ENCODE measurements at places on chromosomes 11 and 22.

GRCh38 chr22:45136594-45136993 is 27.1 kb upstream of the NUP50 start:
- DNase-seq, result no peak
- H3K4me1 ChIP-seq, result peaks cover 5% of the 10 kb centered on the region
- peaks cover 17% of the 10 kb centered on the region for H3K36me3 ChIP-seq
- no peaks in the 10 kb centered on the region for H3K27me3 ChIP-seq
- no peak overlapping the region for H3K27ac ChIP-seq

DNA sequence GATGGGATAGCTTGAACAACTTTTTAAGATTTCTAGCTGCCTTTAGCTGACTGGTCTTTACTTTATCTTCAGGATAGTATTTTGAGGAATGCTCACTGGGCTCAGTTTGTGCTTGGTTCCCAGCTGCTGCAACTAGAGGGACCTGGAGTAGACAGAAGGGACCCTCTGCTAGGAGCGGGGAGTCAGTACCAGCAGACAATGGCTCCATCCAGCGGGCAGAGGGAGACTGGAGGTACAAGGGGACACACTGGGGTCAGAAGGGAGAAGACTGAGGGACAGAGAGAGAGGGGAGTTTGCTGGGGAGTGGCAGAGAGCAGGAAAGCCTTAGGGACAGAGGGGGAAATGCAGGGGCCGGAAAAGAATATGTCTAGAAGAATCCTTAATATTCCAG is 22.0 kb upstream of the ACER3 start:
- DNase-seq, result no peak
- H3K4me1 ChIP-seq, result no peaks in the 10 kb centered on the region
- no peaks in the 10 kb centered on the region for H3K36me3 ChIP-seq
- no peak overlapping the region for H3K4me3 ChIP-seq
- H3K27me3 ChIP-seq, result no peaks in the 10 kb centered on the region

GRCh38 chr22:28023036-28023435 is 104.0 kb upstream of the PITPNB start:
- DNase-seq, result no peak
- H3K27me3 ChIP-seq, result no peaks in the 10 kb centered on the region
- H3K27ac ChIP-seq, result no peak overlapping the region
- no peaks in the 10 kb centered on the region for H3K36me3 ChIP-seq

- H3K4me3 ChIP-seq, result no peak overlapping the region
- H3K36me3 ChIP-seq, result no peaks in the 10 kb centered on the region
- H3K27me3 ChIP-seq, result no peaks in the 10 kb centered on the region
- DNase-seq, result peak; percentile 64
- H3K4me1 ChIP-seq, result peaks cover 38% of the 10 kb centered on the region
Measured at GRCh38 chr11:118609380-118610224, 2.2 kb downstream of the PHLDB1 start.

- H3K4me1 ChIP-seq, result peaks cover 27% of the 10 kb centered on the region
- no peak overlapping the region for H3K27ac ChIP-seq
- DNase-seq, result no peak
- H3K27me3 ChIP-seq, result peaks cover 6% of the 10 kb centered on the region
- H3K36me3 ChIP-seq, result no peaks in the 10 kb centered on the region
- H3K4me3 ChIP-seq, result no peak overlapping the region
Measured at GRCh38 chr11:1728301-1728700, 22.1 kb downstream of the IFITM10 start.

DNA sequence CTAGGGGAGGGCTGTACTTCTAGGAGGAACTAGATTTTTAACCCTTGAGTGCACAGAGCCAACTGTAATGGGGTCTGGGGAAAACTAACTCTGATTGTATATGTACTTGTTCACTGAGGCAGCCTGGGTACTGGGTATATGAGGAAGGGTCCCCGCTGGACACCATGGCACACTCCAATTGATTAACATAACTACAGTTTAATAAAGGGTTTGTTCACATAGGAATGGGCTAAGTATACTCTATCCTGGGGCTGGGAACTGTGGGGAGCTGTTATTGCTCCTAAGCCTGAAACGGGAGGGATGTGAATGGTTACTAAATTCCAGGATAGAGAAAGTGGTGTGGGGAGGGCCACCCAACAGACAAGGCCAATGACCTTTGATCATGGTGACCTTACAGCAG is 67.6 kb downstream of the PARVA start:
- no peak overlapping the region for H3K4me3 ChIP-seq
- H3K27me3 ChIP-seq, result no peaks in the 10 kb centered on the region
- H3K36me3 ChIP-seq, result no peaks in the 10 kb centered on the region

- no peak overlapping the region for H3K4me3 ChIP-seq
- no peak for DNase-seq
- no peaks in the 10 kb centered on the region for H3K27me3 ChIP-seq
Measured at GRCh38 chr22:43399338-43399979, 12.4 kb upstream of the MPPED1 start.

- H3K36me3 ChIP-seq, result no peaks in the 10 kb centered on the region
- DNase-seq, result no peak
- H3K4me3 ChIP-seq, result no peak overlapping the region
- H3K27ac ChIP-seq, result peak overlapping the region; percentile 14
- no peaks in the 10 kb centered on the region for H3K27me3 ChIP-seq
Measured at GRCh38 chr11:103904324-103904667, 132.1 kb upstream of the DDI1 start.

- no peak overlapping the region for H3K27ac ChIP-seq
- no peak for DNase-seq
- no peaks in the 10 kb centered on the region for H3K27me3 ChIP-seq
- no peaks in the 10 kb centered on the region for H3K36me3 ChIP-seq
Measured at GRCh38 chr11:109507331-109507730, 85.3 kb downstream of the C11orf87 start.

DNA sequence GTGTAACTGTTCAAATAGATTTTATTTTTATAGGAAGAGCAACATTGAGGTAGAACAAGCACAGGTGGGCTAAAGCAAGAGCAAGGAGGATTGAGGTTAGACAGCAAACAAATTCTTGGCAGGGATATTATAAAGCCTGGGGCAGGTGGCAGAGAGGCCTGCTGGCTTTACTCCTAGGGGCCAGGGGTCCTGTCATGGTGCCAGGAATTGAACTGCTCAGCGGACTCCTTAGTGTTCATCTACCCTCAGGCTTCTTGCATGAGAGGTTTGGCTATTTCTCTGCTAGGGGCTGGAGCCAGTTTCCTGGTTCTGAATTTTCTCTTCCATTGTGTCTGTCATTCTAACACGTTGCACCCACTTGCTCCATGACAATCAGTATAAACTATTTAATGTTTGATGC is 217.2 kb upstream of the NCAM1 start:
- no peaks in the 10 kb centered on the region for H3K27me3 ChIP-seq
- no peaks in the 10 kb centered on the region for H3K4me1 ChIP-seq

GRCh38 chr11:15557457-15558230 is 442.9 kb downstream of the INSC start:
- no peak for DNase-seq
- no peaks in the 10 kb centered on the region for H3K36me3 ChIP-seq
- H3K27ac ChIP-seq, result no peak overlapping the region
- H3K4me3 ChIP-seq, result no peak overlapping the region
- H3K4me1 ChIP-seq, result no peaks in the 10 kb centered on the region

- no peak overlapping the region for H3K4me3 ChIP-seq
- DNase-seq, result no peak
- no peaks in the 10 kb centered on the region for H3K27me3 ChIP-seq
- no peak overlapping the region for H3K27ac ChIP-seq
Measured at GRCh38 chr22:27244328-27244727, 557.2 kb downstream of the MN1 start.

DNA sequence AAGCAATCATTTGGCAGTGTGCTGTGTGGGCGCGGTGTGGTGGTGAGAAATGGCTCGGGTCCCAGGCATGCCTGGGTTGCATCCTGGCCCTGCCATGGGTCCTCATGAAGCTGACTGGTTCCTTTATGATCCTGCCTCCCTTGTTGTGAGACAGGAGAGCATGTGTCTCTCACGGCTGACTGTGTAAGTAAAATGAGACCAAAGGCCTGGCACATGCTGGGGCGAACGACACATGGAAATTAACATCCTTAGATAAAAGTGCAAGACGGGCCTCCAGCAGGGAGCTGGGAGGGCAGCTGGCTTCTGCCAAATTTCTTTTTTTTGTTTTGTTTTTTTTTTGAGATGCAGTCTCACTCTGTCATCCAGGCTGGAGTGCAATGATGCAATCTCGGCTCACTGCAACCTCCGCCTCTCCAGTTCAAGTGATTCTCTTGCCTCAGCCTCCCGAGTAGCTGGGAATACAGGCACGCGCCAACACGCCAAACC is 9.4 kb upstream of the FBLN1 start:
- DNase-seq, result no peak
- H3K27ac ChIP-seq, result no peak overlapping the region
- H3K36me3 ChIP-seq, result no peaks in the 10 kb centered on the region

DNA sequence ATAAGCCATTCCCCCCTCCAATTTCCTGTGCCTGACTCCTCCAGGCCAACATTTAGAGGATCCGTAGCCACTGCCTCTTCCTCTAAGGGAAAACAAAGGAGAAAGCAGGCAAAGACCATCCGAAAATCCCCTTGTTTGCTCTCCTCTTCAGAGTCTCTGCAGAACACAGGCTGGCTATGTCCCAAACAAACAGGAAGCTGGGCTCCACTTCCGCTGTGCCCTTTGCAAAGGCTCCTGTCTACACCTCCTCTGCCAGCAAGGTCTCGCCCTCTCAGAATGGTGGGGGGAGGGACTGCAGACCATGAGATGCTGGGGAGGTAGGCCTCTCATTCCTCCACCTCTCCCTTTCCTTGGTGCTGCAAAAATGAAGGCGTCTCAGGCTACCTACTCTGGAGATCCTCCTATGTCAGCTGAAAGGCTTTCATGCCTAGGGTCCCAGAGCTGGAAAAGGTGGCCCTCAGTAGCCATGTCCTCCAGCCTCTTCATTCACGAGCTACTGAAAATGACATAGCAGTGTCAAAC is 596.2 kb downstream of the BUD13 start:
- no peak overlapping the region for H3K27ac ChIP-seq
- DNase-seq, result no peak
- no peaks in the 10 kb centered on the region for H3K27me3 ChIP-seq
- H3K4me3 ChIP-seq, result no peak overlapping the region
- no peaks in the 10 kb centered on the region for H3K36me3 ChIP-seq
- no peaks in the 10 kb centered on the region for H3K4me1 ChIP-seq

DNA sequence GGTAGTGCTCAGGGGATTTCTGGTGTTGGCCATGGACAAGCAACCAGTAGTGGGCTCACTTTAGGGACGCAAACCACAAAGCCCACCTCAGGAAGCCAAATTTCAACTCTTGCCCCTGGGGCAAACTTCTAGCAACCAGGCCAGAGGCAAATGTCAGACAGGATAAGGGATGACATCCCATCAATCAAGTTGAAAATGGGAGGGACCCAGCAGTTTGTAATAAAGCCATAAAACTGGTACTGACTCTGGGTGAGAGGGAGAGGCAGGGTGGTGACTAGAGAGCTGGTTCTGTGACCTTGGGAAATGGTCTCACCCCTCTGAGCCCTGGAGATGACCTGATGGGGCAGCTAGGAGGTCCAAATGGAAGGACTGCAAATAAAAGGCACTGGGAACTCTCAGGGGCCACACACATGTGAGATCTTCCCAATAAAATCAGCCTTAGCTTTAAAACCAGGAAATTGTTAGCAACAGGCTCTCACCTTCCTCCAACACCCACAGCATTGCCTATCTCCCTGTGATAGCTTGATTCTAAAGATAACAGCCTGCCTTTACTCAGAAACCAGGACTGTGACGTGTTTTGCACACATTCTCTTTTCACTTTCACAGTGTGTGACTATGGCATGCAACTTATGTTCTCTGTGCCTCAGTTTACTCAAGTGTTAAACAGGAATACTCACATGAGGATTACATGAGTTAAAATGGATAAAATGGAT is 6.4 kb upstream of the TBC1D10A start:
- H3K4me3 ChIP-seq, result no peak overlapping the region
- no peaks in the 10 kb centered on the region for H3K4me1 ChIP-seq
- H3K27me3 ChIP-seq, result no peaks in the 10 kb centered on the region
- H3K27ac ChIP-seq, result no peak overlapping the region
- peaks cover 3% of the 10 kb centered on the region for H3K36me3 ChIP-seq

DNA sequence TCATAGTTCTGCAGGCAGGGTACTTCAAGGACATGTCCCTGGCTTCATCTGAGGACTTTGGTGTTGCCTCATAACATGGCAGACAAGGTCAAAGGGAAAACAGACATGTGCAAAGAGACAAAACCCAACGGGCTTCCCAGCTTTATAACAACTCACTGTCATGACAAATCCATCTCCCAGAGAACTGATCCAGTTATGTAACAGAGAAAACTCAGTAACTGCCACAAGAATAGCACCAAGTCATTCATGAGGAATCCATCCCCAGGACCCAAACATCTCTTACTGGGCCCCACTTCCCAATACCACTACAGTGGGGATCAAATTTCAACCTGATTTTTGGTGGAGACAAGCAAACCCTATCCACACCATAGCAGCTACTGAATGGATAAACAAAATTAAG is 13.0 kb downstream of the OR52N4 start:
- no peak overlapping the region for H3K4me3 ChIP-seq
- H3K36me3 ChIP-seq, result no peaks in the 10 kb centered on the region
- no peaks in the 10 kb centered on the region for H3K27me3 ChIP-seq
- H3K27ac ChIP-seq, result no peak overlapping the region

DNA sequence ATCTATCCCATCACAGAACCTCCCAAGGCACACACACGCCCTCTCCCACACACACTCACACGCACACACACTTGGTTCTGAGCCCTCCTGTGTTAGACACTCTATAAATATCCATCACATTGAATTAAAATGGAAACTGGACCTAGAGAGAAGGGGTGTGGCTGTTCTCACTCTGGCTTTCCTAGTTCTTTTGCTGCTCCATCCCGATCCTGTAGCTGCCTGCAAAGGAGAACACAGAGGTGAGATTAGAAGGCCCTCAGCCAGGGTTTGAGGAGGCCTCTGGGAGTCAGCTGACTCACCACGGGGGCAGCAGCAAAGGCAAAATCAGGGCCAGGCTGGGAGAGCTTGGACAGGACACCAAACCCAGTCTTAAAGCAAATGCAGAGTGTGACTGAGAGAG is 192.3 kb upstream of the CADM1 start:
- H3K4me1 ChIP-seq, result no peaks in the 10 kb centered on the region
- no peaks in the 10 kb centered on the region for H3K36me3 ChIP-seq
- DNase-seq, result no peak
- H3K4me3 ChIP-seq, result no peak overlapping the region

GRCh38 chr11:79809487-79809886 is 368.7 kb upstream of the TENM4 start:
- no peak overlapping the region for H3K27ac ChIP-seq
- no peaks in the 10 kb centered on the region for H3K27me3 ChIP-seq
- H3K4me3 ChIP-seq, result no peak overlapping the region
- no peaks in the 10 kb centered on the region for H3K36me3 ChIP-seq
- H3K4me1 ChIP-seq, result no peaks in the 10 kb centered on the region
- DNase-seq, result no peak

DNA sequence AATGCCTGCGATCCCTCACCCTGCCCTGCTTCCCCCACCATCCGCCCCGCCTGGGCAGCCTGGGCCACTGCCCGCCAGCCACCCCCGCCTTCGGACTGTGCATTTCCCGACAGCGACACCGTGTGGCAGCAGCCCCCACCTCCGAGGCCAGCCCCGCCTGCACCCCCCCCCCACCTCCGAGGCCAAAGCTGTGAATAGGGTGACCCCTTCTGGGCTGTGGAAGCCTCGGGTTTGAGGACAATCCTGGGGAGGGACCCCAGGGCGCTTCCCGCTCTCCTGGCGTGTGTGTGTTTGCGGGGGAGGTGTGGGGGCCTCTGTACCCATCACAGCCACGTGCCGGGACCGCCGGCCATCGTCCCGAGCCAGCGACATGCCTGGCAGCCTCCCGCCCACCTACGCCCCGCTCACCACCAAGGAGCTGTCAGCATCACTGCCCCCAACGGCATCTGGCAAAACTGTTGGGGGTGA is 33.8 kb upstream of the PPARA start:
- no peak overlapping the region for H3K27ac ChIP-seq
- no peaks in the 10 kb centered on the region for H3K4me1 ChIP-seq
- DNase-seq, result peak; percentile 91
- no peaks in the 10 kb centered on the region for H3K27me3 ChIP-seq
- no peak overlapping the region for H3K4me3 ChIP-seq

Measured in B cell (primary cell).